ENCODE measurements at places on chromosomes 5 and 9.
A peak's percentile ranks its signal among the peaks of the same experiment; 100 is the strongest.

GRCh38 chr5:67334373-67334772 is 137.8 kb upstream of the CD180 start:
- no peak for DNase-seq

DNA sequence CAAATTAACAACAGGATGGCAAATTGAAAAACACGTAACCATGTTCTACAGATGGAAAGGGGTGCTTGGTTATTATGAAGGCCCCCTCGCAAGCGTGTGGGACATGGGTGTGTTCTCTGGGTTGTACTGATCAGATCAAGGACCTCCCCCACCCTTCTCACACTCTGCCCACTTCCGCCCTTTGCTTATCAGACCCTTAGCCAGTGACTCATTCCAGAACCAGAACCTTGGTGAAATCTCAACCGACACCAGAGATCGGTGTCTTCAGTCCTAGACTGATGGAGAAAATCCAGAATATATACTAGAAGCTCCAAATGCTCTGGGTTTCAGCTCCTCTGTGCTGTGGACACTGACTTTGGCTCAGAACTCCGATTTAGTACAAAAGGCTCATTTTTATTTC is 64.9 kb downstream of the PTTG1 start:
- no peak for DNase-seq

GRCh38 chr5:160450164-160450932 is 28.7 kb downstream of the PTTG1 start:
- no peak for DNase-seq

GRCh38 chr5:82639393-82640144 is 361.4 kb upstream of the RPS23 start:
- DNase-seq = no peak

DNA sequence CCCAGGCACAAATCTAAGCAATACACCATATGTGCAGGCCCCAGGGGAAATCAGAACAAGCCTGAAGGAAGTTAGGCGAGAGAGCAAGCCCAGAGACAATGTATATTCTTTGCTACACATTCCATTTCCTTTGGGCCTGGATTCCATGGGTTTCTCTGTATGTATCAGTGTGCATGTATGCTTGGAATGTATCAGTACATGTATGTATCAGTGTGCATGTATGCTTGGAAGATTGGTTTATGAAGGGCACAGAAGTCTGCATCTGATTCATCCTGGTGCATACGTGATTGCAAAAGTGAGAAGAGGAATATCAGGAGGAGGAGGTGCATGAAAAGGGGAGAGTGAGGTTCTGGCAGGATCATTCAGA is 232.6 kb upstream of the ANKRD55 start:
- no peak for DNase-seq

- no peak for DNase-seq
Observed at GRCh38 chr5:13972029-13972428, 27.5 kb upstream of the DNAH5 start.

DNA sequence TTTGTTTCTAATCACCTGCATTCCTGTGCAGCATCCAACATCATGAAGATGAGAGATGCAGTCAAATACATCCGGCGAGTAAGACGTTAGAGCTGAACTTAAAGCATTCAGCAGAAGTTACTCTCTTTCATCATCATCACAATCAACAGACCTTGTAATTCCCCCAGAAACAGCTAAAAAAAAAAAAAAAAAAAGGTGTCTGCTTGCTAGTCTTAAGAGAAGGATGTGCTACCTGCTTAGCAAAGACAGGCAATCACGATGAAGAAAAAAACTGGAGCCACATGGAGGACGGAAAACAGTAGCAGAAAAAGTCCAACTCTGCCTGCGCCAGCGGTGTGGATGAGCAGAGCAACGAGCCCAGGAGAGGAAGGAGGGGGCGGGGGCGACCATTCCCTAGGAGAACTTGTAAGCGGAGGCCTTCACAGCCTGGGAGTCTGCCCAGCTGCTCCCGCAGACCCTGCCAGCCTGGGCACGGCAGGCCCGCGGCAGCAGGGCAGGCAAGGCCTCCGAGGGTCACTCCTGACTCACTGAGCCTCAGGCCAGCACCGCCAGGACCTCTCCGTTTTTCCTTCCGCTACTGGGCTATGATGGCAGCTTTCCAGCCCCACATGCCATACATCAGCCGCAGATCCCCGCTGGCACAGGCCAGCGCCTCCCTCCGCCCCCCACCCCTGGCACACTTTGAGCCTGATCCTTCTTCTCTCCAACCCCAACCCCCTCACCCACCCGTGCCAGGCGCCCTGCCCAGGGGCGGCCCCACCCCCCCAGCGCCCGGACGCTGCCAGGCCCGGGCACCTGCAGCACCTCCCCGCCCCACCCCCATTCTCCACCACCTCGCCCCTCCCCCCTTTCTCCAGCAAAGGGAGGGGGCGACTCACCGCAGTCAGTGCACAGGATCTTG is 1.4 kb downstream of the NRG2 start:
- DNase-seq = peak; percentile 74

DNA sequence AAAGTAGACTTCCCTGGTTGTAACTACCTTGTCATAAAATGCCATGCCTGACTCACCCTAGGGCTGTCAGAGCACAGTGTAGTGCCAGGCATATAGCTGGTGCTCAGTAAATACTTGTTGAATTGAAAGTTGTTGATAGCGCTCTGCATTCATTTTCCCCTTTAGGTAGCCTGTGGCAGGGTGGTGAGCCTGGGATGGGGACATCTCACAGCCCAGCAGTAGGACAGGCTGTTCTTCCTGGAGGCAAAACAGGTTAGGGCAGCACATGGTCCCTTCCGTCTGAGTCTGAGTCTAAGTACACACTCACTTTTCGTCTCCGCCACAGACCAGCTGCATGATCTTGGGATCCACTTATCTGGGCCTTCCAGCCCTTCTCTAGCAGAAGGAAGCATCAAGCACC is 401.9 kb downstream of the ZSWIM6 start:
- DNase-seq = no peak

GRCh38 chr5:122844910-122845228 is 544 bp upstream of the SNX24 start:
- no peak for DNase-seq

- no peak for DNase-seq
Observed at GRCh38 chr5:59042201-59043055, 459.6 kb downstream of the RAB3C start.

- DNase-seq = no peak
Observed at GRCh38 chr9:18071651-18072060, 402.3 kb upstream of the ADAMTSL1 start.

DNA sequence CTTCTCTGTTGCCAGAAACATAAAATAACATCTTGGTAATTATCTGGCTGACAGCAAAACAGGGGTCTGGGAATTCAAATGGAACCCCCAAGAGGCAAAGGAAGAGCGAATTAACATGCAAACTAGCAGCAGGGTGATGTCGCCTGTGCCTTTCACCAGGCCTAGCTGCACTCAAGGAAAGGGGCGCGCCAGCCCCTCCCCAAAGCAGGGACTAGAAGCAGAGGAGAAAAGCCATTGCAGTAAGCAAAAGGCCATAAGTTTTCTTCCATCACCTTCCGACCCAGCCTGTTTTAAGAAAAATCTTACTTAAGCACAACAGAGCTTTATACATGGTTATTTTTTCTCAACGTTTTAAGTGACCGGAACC is 539 bp downstream of the POC5 start:
- no peak for DNase-seq

- DNase-seq = no peak
Observed at GRCh38 chr5:177369645-177370440, 12.1 kb downstream of the RGS14 start.

DNA sequence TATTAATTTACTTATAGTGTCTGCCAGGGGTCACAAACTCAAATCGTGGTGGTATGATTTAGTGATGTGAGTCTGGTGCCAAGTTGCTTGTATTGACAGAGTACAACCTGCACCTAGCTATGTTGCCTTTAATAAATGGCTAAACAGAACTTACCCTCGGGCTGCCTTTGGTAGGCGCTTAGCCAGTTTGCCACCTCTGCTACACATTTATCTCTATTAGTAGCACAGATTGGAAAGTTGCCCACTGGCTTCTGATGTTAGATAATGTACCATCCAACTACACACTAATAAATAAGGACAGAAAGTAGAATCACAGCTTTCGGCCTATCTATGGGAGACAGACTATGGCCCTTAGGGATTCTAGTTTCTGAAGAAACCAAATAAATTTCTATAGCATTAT is 368.4 kb downstream of the MAN2A1 start:
- no peak for DNase-seq

DNA sequence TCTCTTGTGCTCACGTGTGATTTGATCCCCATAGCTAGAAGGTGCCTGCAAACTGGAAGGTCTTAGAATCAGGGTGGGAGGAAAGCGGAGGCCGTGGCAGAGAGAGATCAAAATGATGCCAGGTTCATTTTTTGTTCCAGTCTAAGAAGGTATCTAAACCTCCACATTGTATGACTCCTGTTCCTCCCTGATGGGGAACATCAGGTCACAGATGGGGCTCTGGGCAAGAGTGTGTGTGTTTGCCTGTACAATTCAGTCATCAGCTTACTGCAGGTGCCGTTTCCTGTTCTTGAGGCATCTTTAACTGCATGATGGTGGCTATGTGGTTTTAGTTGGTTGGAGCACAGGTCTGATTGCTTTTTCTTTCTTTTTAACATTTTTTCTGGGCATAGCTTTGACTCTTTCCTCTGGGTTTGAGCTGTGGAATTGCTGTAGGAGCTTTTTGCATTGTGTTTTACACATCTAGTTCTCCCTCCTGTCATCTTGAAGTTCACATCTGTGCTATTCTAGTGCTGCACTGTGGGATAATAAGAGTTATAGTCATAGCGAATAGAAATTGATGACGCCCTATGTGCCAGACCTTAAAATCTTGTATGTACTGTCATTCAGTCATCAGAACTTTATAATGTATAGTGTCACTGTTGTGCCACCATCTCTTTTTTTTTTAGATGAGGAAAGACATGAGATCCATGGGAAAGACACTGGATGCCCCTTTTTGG is 30.8 kb downstream of the ARHGAP26 start:
- no peak for DNase-seq

DNA sequence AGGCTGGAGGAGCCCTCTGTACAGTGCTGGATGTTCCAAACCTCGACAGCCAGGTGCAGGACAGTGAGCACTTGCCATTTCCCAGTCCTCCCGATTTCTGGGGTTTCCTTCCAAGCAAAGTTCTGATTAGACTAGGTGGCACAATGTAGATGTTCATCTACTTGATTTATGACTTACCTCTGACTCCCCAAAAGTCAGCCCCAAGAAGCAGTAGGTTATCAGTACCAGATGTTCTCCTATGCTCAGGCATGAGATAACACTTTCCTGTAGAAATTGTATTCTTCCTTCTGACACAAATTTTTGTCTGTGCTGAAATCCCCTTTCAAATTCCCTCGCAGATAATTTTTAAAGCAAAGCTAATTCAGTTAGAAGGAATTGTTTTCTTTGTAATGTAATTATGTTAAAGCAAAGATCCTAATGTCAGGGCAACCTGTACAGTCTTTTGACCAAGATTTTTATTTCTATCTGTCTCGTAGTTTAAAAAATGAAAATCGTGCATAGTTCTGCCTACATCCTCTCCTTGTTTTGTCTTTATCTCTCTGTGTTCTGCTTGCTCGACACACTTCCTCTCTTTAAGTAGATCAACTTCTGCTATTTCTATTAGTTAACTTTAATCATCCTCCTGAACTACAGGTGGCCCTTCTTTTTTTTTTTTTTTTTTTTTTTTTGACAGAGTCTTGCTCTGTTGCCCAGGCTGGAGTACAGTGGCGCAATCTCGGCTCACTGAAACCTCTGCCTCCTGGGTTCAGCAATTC is 102.4 kb upstream of the PJA2 start:
- no peak for DNase-seq

- DNase-seq = no peak
Observed at GRCh38 chr9:127307802-127308201, 43.2 kb downstream of the GARNL3 start.

DNA sequence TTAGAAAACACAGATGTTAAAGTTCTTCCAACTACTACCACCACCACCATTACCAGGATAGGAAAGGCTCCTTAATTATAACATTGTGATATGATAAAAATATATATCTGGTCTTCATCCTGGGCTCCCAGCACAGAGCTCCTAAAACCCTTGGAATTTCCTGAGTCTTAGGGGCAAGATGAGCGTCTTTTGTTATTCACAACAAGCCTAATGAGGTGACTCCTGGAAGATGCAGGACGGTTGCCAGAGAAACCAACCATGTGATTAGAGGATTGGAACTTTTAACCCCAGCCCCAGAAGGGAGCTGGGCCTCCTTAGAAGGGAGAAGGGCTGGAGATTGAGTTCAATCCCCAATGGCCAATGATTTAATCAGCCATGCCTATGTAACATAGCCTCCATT is 148.0 kb upstream of the ADRA1B start:
- no peak for DNase-seq

- DNase-seq = no peak
Observed at GRCh38 chr9:129347316-129348120, 169.5 kb upstream of the IER5L start.

GRCh38 chr9:135230817-135231520 is 143.5 kb downstream of the OLFM1 start:
- no peak for DNase-seq

GRCh38 chr5:169655353-169655752 is 18.3 kb downstream of the DOCK2 start:
- no peak for DNase-seq

- DNase-seq = no peak
Observed at GRCh38 chr9:112009656-112010055, 113.0 kb downstream of the UGCG start.

DNA sequence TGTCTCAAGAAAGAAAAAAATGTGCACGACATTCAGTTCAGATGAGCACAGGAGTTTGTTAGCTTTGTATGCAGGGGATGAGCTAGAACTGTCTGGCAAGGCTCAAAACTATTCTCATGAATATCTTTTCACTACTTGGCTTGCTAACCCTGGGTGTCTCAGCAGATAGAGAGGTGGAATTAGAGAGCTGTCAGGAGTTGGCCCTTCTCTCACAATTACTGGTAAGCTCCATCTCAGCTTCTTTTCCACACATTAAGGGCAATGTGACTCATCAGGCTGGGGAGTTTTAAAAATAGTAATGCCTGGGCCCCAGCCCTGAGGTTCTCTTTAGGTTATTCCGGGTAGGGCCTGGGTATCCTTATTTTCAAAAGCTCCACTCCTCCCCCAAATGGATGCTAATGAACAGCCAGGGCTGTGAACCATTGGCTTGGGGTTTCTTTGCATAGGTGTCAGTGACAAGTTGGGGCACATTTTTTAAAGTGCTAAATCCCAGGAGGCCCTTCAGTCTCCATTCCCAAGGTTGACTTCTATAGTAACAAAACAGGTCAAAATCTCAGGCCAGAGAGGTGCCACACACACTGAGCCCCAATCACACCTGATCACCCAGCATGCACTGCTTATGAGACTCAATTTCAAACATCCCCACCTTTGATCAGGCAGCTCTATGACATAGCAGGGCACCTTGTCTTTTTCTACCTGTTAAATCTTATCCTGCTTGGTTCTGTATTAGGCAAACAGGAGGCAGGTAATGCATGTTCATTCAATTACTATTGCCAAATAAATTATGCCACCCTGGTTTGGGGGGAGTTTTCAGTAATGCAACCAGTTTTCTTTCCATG is 239.7 kb upstream of the DAP start:
- DNase-seq = no peak

GRCh38 chr9:33439731-33440130 is 7.7 kb downstream of the AQP3 start:
- DNase-seq = no peak

- DNase-seq = no peak
Observed at GRCh38 chr5:10838038-10838437, 77.0 kb upstream of the DAP start.
